ELR (cell line): ENCODE measurements at places on chromosomes 5 and 9.

DNA sequence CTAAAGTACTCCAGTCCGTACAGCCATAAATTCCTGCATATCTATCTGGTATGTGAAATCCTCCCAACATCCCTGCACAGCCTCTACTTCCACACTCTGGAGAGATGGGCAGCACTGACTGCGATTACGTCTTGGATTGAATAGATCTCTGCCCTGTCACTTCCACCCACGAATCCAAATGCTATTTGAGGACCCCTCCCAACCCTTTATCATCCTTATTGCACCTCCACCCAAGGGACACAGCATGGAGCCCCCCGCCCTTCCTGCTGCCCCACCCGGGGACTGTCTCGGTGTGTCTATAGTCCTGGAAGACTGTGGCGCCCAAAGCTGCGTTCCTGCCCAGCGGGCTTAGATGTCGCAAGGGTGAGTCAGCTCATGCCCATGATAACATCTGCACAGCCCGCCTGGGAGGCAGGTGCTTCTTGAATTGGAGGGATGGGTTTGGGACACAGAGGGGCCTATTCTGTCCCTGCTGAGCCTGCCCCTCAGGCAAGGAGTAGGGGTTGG is 105.7 kb upstream of the HAND1 start:
- no peak for DNase-seq

- peak; percentile 37 for DNase-seq
Measured at GRCh38 chr9:98146101-98146991, 27.3 kb upstream of the TRIM14 start.

- DNase-seq, result no peak
Measured at GRCh38 chr9:106560540-106560939, 302.4 kb upstream of the ZNF462 start.

DNA sequence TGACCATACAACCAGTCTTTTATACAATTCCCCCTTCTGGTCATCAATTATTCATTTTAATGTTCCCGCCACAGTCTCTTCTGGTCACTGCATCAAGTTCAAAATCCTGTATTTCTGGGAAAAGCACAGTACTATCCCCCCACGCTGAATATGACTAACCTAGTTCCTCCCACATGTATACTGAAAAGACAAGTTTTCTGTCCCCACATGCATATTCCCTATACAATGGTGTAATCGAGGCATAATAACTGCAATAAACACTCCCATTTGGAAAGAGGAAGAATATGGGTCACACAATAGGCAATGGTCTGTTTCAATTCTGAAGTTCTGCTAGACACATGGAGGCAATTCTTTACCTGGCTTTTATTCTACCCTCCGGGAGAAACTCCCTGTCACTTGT is 344.9 kb downstream of the EFNA5 start:
- no peak for DNase-seq

DNA sequence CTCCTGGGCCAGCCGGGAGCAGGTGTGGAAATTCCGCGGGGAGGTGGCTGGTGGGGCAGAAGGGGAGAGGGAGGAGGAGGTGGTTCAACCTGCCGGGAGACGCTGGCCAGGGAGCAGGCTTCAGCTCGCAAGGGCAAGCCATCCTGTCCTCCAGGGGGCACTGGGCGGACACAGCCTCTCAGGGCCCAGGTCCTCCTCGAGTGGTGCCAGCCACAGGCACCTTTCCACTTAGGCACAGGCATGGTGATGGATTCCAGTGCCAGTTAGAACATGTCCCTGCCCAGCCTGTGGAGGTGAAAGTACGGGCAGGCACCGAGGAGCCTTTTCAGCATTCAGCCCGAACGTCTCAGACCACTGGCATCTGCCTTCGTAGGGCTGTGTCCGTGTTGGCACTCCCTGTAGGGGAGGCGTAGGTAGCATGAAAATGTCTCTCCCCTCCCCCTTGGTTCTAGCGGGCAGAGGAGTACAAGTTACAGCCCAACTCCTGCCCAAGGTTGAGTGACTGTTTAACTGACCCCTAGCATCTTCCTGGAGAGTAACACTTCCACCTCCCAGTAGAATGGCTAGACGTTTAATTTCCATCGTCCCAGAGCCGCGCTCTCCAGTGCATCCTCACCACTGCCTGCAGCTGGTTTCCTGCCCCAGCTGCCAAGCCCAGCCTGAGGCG is 48.9 kb downstream of the DAB2IP start:
- DNase-seq, result peak; percentile 66

GRCh38 chr5:132662925-132663770 is 5.2 kb downstream of the IL13 start:
- peak; percentile 14 for DNase-seq

GRCh38 chr5:102700916-102701315 is 54.2 kb upstream of the PAM start:
- DNase-seq, result no peak

- peak; percentile 53 for DNase-seq
Measured at GRCh38 chr9:132412089-132412488, 2.1 kb downstream of the CFAP77 start.

DNA sequence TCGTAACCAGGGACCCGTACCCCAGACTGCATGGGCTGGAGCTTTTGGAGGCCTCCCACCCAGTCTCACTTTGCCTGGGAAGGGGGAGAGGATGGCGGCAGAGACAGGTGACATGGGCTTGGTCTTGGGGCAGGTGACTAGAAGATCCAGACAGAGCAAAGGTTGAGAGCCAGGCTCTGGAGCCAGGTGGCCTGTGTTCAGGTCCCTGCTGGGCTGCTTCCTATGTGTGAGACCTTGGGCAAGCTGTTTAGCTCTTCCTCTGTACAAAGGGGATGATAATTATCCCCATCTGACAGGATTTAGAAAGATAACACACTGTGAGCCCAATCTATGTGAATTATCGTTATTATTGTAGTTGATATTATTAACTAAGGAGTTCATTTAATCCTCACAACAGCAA is 16.1 kb upstream of the NDST1 start:
- DNase-seq, result no peak

- peak; percentile 67 for DNase-seq
Measured at GRCh38 chr5:114305402-114306207, 56.3 kb upstream of the KCNN2 start.

GRCh38 chr5:144794922-144795321 is 624.2 kb downstream of the KCTD16 start:
- no peak for DNase-seq

- DNase-seq, result peak; percentile 25
Measured at GRCh38 chr9:125931211-125931610, 184.0 kb downstream of the PBX3 start.

DNA sequence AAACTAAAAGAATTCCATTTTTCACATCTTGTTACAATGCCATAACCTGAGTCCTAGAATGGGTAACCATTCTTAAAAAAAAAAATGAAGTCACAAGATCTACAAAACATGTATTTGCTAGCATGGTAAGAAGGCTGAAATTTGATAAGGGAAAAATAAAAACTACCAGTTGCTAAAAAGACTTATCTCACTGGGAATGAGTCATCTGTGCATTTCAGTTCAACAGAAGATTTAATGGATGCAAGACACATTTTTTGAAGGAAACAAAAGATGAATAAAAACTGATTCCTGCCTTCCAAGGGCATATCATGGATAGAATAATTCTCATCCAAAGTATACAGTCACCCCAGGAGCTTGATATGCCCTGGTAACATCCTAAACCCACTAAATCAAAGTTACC is 47.2 kb downstream of the SGTB start:
- DNase-seq, result peak; percentile 8

GRCh38 chr5:10434392-10434791 is 7.3 kb upstream of the ROPN1L start:
- DNase-seq, result peak; percentile 43

- DNase-seq, result no peak
Measured at GRCh38 chr9:108087781-108088180, 598.2 kb upstream of the KLF4 start.

GRCh38 chr5:43315263-43315662 is 2.1 kb upstream of the HMGCS1 start:
- peak; percentile 87 for DNase-seq

- DNase-seq, result no peak
Measured at GRCh38 chr9:35757892-35758275, 3.8 kb upstream of the MSMP start.

DNA sequence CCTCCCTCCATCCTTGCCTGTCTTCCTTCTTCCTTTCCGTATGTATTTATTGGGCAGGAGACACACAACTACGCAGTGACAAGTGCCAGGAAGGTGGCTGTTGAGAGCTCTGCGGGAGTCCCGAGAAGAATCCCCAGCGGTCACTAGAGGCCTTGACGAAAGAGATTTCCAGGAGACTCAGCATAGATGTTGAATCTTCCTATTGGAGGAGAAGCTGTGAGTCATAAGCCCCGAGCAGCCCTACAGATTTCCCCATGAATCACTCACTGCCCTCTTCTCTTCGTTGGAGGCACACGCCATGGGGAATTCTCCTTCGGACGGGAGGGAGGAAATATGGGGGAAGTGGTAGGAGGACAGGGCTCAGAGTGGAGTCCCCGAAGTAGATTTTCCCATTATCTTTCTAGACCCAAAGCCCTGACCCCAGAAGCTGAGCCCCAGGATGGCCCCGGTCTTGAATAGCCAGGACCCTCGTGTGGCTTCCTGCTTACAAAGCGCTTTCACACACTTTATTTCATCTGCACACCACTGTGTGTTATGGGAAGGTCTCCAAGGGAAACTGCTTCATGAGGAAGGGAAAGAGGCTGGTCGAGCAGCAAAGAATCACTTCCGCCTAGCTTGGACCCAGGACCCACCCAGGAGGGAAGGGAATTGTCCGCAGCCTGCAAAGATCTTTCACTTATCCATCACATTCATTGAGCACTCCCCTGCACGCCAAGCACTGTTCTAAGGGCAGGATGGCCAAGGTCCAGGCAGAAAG is 12.7 kb downstream of the DUSP1 start:
- peak; percentile 99 for DNase-seq

DNA sequence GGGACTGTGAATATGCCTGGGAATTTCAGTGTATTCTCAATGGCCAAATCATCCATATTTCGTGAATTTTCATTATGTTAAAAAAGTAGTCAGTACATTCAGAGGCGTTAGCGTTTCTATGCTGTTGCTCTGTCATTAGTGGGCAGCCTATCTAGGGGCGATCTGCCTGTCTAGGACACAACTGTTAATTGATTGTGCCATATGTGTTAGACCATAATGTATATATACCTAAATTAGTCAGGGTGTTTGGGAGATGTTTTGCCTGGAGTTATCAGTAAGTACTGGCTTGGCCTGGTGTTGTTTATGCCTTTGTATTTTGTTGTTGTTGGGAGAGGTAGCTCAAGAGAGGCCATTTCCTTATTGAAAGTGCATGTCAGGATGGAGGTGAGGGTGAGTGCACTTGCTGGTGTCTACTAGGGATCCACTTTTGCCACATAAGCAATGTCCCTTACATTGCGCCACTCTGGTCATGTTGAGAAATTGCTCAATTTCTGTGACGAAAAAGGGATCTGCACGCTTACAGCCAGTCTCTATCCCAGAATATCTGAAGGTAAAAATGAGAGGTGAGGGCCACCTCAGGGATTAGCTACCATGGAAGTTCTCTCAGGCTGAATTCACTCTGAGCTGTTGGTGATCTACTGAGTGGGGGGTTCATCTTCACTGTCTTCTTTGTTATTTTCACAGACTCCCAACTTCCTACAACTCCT is 123.3 kb downstream of the ST8SIA4 start:
- DNase-seq, result no peak

- peak; percentile 75 for DNase-seq
Measured at GRCh38 chr9:98168941-98169488, 23.4 kb downstream of the CORO2A start.

DNA sequence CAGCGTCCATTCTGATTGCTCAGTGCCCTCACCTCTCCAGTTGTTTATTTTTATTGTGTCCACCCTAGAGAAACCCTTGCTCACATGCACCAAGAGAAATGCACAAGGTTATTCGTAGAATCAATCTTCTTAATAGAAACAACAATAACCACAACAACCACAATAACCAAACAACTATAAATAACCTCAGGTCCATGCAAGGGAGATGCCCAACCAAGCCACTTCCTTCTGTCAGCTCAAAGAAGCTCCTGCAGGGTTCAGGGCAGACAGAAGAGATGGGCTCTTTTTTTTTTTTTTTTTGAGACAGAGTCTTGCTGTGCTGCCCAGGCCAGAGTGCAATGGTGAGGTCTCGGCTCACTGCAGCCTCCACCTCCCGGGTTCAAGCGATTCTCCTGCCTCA is 14.9 kb upstream of the TCOF1 start:
- DNase-seq, result peak; percentile 45

- peak; percentile 99 for DNase-seq
Measured at GRCh38 chr9:130693426-130694191, at the start of gene EXOSC2. TSS of gene EXOSC2 (plus strand) at chr9:130693780. CDS start at chr9:130693792, 12 bp downstream.

- DNase-seq, result no peak
Measured at GRCh38 chr5:35476036-35476435, 141.6 kb upstream of the SPEF2 start.

- DNase-seq, result no peak
Measured at GRCh38 chr5:1209896-1210776, 8.7 kb downstream of the SLC6A19 start.

DNA sequence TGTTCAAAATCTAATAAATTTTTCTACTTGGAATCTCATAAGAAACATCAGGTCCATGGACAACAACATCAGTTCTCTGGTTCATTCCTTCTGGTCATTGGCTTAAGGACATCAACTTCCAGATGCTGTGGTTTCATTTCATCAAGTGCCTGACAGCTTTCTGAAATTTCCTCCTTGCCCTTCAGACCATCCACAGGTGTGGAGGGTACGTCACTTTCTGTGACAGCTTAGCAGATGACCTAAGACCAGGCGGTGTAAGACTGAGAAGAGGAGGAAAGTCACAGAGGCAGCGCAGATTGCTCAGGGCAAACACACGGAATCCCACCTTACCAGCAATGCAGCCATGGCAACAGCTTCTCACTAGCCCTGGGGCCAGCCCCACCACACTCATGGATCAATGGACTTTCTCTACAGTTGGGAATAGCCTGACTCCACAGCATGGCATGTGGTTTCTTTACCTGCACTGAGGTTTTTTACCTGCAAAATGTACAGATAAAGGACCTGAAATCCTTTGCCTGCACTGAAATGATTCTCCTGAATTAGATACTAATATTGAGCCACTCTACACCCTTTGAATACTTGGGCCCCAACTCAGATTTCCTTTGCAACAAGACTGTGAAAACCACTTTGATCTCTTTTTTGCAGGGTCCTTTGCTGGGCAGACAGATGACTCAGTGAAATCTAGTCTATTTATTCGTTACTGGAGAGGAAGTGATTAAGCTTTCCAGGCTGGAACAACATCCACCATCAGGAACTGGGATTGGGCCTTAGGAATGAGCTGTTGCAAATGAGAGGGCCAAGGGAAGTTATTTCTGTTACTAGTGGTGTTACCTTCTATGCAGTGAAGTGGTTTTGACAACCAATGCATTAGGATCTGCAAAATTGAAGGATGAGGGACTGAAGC is 26.9 kb downstream of the TICAM2 start:
- peak; percentile 91 for DNase-seq
